ENCODE measurements at places on chromosomes 11 and 22.

DNA sequence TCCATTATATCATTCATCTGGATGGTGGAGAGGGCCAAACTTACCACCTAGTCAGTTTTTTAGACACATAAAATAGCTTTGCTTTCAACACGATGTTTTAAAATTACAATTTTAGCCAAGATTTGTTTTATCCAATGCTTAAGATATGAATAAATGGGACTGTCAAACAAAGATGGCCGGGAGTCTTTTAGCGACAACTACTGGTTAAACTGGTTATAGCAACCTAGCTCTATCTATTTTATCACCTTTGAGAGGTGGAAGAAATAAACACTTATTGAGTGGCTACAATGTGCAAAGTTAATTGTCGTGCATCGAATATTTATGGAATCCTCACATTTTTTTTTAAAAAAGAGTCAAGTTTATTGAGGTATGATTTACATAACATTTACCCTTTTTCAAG, 279.8 kb downstream of the MIAT start:
- no peak for DNase-seq

DNA sequence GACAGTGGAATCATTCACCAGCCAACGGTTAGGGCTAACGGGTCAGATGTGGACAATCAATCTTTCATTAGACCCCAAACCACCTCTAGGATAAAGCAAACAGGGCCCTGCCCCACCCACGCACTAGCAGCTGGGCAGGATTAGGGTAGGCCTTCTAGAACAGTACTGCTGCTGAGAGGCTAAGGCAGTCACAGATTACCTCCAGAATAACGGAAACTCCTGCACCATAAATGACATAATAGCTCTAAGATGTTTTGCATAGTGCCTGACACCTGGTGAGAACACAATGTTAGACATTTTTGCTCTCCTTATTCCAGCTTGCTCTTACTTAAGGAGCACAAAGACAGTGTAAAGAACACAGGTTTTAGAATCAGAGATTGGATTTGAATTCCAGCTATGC, 1.8 kb downstream of the SYTL2 start:
- DNase-seq, result no peak

- DNase-seq, result peak; percentile 45
Measured at GRCh38 chr11:77547863-77548551, 41.7 kb upstream of the AQP11 start.

DNA sequence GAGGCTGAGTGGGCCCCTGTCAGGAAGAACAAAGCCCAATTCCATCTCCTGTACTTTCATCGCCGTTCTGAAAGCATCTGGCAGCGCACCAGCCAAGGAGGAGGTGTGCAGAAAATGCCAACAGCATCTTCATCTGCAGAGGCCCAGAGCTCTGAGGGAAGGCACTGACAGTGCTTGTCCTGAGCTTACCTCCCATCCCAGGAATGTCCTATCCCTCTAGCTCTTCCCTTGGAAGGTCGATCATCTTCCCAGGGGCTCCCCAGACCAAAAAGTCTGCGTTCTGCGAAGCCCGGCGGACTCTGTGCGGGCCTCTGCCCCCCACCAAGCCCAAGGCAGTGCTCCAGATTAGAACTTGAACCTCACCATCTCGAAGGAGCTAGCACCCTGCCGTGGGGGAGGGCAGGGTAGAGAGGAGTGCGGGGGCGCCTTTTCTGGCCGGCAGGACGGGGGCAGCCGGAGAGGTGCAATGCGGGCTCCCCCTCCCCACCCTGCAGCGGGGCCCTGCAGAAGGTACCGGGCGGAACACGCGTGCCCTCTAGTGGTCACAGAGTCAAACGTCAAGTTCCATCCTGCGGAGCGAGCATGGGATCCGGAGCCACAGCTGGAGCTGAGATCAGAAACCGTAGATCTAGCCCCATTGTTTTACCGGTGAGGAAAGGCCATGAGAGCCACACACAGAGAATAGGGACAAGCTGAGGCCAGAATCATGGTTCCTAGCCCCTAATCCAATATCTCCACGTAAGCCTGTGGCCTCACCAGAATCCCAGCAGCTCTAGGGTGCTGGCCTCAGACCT, 5.0 kb downstream of the SCN2B start:
- DNase-seq, result peak; percentile 67

- no peak for DNase-seq
Measured at GRCh38 chr11:17511571-17511970, 32.6 kb downstream of the USH1C start.

- no peak for DNase-seq
Measured at GRCh38 chr11:47485107-47485506, 36.2 kb upstream of the RAPSN start.

- DNase-seq, result no peak
Measured at GRCh38 chr11:119110439-119110838, 3.3 kb downstream of the C2CD2L start.

- DNase-seq, result no peak
Measured at GRCh38 chr11:120336641-120337354, 585 bp downstream of the ARHGEF12 start.

DNA sequence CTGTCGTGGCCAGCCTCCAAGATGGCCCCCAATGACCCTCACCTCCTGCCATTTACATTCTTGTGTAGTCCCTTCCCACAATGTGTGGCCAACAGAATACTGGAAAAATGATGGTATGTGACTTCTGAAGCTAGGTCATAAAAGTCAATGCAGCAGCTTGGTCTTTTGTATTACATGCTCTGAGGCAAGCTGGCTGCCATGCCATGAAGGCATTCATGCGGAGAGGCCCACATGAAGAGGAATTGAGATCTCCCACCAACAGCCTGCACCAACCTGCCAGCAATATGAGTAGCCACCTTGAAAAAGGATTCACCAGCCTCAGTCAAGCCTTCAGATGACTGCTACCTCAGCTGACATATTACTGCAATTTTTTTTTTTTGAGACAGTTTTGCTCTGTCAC, 4.6 kb downstream of the MRTFA start:
- DNase-seq, result no peak

- no peak for DNase-seq
Measured at GRCh38 chr11:13891911-13892310, 70.6 kb upstream of the SPON1 start.

DNA sequence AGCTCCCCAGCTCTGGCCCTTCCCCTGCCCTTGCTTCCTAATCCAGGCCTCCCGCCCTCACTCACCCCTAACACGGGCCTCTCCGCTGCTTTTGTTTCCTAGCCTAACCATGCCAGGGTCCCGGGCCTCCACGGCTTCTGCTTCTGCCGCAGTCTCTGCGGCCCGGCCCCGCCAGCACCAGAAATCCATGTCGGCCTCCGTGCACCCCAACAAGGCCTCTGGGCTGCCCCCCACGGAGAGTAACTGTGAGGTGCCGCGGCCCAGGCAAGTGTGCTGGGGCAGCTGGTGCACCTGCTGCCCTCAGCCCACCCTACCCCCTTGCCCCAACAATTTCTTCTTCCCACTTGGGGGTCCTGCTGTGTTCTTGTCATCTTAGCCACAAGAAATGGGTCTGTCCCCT, 13.1 kb downstream of the RCOR2 start:
- DNase-seq, result no peak

GRCh38 chr22:17114898-17115235, 6.3 kb downstream of the TMEM121B start:
- DNase-seq, result no peak

DNA sequence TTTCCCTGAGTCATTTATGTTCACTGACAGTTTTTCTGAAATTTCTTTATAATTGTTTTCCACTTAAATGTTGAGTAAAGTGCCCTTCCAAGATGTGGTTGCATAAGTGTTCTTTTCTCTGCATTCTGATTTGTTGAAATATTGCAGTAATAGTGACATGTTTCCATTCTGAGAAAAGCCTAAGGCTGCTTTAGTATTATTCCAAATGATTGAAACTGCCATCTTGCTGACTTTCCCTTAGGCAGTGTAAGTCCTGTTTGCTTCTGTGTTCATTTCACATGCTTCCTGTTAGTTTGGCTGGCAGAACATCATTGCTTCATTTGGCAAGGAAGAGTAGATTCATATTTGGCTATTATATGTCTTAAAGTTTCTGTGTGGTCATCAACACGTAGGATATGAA, 146.5 kb downstream of the ELP4 start:
- DNase-seq, result no peak

DNA sequence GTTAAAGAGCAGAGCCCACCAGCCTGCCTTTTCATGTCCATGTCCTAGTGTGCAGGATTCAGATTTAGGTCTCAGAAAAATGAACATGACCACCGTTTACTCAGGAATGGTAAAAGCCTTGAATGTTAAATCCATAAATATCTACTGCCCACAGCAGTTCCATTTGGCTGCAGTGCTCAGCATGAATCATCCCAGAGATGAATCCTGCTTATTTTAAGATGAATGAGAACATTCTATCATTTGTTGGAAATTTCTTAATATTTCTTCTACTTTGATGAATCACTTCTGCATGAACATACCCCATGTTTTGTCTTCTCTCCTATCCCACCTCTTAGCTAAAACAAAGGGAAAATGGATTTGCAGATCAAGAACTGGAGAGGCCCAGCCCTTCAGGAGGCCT, 47.5 kb upstream of the AQP11 start:
- no peak for DNase-seq

DNA sequence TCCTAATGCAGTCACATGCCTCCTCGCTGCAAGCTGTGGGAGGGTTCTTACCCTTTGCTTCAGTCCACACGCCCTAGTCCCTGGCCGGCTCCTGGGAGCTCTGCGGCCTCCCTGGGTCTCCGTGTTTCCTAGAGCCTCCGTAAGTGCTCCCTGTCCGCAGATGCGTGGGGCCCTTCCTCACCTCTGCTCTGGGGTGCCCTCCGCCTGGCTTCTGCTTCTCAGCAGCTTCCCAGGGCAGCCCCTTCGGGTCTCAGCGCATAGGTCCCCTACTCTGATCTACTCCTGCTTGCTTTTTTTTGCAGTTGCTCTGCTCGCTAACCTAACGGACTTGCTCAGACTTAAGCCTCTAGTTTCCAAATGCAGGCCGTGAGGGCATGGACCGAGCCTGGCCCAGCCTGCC, 22.4 kb downstream of the CAPN1 start:
- no peak for DNase-seq

GRCh38 chr22:37824674-37825641, 1.8 kb downstream of the GALR3 start:
- no peak for DNase-seq

- no peak for DNase-seq
Measured at GRCh38 chr11:126930091-126930841, 70.3 kb downstream of the KIRREL3 start.

DNA sequence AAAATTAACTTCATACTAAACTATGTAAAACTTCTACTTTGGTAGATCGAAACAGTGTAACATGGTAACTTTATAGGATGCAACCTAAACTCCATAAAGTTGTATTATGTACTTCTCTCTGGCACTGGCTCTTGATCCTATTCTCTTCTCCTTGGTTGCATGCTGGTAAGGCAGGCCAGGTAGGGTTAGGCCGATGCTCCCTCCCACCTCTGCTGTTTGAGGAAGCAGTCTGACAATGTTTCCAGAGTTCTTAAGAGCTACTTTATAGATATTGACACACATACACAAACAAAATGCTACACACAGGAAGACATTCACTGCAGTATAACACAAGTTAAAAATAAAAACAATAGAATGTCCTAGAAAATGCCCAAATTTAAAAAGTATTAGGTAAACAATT, 22.5 kb downstream of the CTSC start:
- DNase-seq, result no peak

DNA sequence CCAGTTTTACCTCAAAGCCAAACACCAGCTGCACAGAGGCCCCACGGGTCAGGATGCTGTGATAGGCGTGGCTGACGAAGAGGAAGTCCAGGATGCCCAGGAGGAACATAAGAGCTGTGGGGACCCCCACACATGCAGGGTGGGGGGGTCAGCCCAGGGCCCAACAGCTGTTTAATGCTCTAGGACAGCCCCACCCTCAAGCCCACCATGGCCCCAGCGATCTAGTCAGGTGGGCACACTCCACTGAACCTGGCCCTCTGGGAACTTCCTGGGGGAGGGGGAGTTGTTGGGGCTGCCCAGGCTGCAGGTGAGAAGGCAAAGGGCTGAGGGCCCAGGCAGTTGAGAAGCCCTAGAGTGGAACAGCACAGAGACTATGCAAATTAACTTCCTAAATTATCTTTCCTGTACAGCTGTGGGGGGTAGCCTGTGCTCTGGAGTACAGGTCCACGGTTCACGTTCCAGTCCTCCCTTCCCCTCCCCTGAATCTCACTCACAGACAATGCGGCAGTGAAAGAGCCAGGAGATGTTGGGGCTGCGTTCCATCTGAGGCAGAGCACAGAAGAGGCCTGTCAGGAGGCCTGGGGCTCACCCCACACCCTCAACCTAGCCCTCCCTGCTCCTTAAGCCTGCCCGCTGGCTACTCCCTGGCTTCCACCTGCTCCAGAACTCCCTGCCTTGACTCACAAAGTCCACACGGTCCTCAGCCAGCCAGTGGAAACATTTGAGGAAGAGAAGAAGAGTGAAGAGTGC, 1.9 kb downstream of the SYVN1 start:
- DNase-seq, result no peak

- no peak for DNase-seq
Measured at GRCh38 chr11:2272228-2272945, 2.0 kb upstream of the ASCL2 start.

GRCh38 chr11:116773203-116774097, 663 bp upstream of the BUD13 start:
- DNase-seq, result no peak
